8988T (cell line): ENCODE measurements at places on chromosomes 4 and X.

- no peak for DNase-seq
These were observed 24.8 kb upstream of the GATB start for GRCh38 chr4:151785484-151786157.

DNA sequence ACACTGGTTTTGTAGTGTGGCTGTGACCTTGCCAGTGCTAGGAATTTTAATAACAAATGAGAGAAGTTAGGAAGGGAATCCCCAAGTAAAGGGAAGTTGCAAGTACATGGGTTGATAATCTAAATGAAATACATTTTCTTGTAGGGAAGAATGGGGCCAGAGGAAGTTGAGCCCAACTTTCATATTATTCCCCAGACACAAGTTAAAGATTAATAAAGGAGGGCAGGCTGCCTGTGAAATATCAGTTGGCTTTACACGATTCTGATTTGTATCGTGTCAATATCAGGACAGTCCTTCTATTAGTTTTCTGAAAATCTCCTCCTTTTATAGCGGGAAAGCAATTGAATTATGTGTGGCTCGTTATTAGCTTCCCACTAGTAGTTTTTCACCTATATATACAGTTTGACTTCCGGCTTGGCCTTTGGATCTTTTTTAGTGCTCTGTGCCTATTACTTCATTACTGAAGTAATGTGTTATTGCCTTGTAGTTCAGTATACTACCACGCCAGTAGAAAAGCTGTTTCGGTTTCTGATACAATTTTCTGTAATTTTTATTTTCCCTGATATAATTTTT lies 1.7 kb downstream of the PDLIM5 start:
- DNase-seq, result no peak

DNA sequence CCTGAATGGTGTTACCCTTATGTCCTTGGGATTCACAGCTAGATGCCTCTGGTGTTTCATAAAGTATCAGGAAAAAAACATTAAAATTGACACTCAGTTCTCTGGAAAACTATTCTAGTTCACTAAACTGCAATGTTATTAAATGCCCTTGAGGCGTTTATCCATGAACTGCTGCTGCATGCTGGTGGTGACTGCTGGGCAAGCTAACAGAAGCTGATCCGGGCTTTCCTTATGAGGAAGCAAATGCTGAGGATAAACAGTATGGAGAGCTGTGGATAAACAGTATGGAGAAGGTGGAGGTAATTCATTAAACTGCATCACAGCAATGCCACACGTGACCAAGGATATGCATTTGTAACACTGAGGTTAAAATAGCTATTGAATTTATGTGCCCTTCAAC lies 227.0 kb downstream of the NR3C2 start:
- DNase-seq, result no peak

- DNase-seq, result no peak
These were observed 91.9 kb downstream of the GPC4 start for GRCh38 chrX:133323431-133323830.

DNA sequence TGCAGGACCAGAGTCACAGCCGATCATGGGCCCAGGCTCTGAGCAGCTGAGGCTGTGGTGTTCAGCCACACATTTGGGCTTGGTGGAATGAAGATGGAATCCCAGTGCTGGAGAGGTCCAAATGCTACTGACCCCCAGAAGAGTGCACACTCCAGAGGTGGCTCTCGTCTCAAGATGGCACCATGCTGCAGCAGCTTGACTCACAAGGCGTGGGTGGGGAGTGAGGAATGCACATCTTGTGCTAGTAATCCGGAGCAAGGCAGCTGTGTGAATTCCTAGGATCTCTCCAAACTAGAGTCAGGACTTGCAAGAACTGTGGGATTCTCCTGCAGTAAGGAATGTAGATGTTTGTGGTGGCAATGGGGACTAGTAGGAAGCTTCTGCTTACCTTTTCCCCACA lies 28.7 kb downstream of the RAB28 start:
- DNase-seq, result no peak

GRCh38 chr4:39259571-39260330 lies 77.4 kb downstream of the WDR19 start:
- no peak for DNase-seq

- DNase-seq, result no peak
These were observed 113.6 kb downstream of the MID1 start for GRCh38 chrX:10506781-10507180.

DNA sequence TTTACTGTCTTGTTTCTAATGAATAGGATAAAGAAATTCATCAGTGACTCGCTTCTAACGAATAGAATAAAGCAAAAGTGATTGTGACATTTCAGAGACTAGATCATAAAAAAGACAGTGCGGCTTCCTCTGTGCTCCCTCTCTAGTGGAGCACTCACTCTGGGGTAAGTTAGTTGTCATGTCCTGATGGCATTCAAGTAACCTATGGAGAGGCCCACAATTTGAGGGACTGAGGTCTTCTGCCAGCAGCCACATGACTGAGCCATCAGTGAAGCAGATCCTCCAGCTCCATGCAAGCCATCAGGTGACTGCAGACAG lies 72.4 kb downstream of the YIPF6 start:
- no peak for DNase-seq

GRCh38 chr4:182562350-182562749 lies 319.1 kb downstream of the TENM3 start:
- DNase-seq, result no peak

DNA sequence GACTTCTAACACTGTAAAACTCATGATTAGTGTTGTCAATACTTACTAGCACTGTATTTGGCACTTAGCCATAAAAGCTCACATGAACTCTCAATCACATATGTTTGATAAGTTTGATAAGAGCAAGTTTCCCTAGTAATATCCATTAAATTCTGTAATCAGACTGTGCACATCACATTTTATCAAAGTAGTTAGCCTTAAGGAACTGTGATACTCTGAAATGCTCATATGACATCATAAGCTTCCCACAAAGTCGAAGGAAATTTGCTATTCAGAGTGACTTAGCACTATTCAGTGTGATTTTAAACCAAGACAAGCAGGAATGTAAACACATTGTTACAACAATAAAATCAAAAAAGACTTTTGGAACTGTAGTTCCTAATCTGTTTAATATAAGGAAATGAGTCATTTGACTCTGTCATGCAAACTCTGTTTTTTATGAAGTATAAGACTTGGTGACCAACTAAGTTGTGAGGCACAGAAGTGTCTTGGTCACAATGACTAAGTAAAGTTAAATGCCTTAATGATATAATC lies 6.7 kb downstream of the SLC7A11 start:
- DNase-seq, result no peak

DNA sequence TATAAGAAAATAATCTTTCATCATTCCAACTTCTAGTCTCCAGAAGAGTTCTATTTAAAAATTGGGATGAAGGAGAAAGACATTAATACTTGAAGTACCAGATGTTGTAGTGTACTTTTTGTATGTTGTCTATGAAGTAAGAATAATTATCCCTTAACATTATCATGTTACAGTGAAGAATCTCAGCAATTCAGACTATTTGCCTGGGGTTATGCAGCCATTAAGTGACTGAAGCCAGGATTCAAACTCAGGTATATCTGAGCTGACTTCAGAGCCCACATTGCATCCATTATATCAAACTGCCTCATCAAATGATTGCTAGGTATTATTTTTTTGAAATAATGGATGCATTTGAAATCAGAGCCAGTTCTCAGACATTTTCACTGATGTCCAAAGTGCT lies 76.1 kb upstream of the FHDC1 start:
- DNase-seq, result no peak

DNA sequence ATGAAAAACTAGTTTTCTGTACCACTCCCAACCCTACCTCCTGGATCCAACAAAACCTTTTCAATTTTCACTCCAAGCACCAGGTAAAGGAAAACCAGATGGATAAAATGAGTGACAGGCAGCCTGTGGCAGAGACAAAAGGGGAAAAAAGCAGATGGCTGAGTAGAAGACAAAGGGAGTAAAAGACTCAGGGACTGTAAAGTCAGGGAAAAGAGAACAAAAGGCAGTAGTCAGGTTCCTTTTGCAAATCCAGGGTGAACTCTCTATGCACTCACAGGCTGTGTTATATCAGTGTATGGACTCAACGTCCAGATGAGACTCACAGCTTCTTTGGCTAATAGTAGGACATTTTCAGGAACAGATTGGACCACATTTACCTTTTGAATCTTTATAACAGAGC lies 54.2 kb downstream of the QRFPR start:
- DNase-seq, result no peak

GRCh38 chr4:48270523-48270897 lies 872 bp upstream of the TEC start:
- no peak for DNase-seq

DNA sequence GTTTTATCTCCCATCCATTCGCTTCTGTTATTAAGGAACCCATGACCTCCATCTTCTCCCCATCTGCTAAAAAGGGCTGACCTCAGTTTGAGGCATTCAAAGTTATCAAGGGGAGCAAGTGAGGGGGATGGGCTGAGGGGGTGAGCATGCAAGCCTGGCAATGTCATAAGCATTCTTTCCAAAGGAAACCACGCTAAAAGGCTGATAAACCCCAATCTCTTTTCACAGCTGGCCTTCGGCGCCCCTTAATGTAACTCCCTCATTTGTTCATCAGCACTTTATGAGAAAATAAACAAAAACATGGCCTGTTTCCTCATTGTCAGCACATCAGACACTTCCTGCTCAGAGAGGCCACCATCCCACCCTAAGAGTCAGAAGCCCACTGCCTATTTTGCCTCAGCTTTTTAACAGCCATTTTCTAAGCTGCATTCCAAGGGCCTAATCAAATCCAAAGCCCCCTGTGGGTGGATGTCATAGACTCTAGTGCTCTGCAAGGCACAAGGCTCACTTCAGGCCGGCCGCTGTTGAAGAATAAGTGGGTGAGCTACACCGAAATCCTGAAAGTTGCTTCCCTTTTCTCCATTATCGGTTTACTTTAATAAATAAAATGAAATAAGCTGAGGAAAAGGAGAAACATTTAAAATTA lies 92.0 kb upstream of the SRD5A3 start:
- DNase-seq, result no peak

DNA sequence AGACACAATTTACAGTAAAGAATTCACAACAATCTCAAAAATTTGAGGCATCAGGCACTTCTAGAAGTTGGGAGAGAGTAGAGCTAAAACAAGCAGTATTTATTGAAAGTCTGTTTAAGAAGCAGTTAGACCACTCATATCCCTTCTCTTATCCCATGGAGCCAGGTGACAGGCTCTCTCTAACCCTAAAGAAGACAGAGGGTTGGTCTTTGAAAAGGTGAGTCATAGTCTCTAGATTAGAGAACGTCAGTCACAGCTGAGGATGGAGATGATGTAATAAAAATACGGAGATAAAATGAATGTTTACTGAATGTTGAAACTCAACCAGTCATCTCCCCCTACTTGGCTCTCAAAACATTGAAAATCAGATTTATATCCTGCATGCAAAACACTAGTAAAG lies 223.8 kb downstream of the CHIC2 start:
- no peak for DNase-seq

DNA sequence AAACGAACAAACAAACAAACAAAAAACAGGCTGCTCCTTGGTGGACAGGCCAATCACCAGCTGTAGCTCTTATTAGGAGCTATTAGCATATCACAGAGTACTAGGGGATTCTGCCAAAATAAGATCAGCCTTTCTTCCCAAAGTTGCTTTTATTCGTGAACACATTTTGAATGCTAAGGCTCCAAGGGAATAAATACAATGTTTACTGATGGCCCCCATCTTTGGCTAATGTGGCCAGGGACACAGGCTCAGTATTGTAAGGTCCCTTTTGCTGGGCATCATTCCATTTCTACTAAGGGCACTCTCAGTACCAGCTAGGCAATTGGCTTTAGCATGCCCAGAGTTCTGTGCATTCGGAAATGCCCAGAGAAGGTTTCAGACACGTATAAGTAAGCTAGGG lies 84.3 kb downstream of the GPC4 start:
- no peak for DNase-seq

DNA sequence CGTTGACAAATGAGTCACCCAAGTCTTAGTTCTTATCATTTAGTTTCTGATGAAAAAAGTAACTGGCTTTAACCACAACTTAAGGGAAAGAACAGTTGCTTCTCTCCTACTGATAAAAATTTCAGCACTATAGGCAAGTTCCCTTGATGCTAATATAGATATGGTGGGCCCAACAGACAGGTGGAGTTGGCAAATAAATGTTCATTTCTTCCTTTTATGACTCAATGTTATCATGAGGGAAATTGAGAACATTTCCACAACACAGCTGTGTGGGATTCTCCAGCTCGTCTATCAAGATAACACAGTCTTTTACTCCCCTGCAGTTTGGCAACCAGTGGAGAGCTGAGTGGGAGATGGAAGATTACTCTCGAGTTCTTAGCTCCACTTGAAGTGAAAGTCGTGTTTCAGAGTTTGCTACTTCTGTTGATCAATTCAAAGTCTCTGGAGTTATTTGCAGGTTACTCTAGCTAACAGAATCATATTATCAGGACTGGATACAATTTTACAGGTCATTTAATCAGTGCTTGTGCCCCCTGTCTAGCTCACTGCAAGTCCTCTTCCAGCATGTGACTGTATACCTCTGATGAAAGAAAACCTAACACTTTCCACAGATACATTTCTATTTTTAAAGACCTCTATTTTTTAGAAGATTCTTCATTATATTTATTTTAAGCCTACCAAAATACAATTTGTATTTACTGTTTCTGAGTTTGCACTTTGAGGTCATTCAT lies 270.6 kb upstream of the GK2 start:
- no peak for DNase-seq

DNA sequence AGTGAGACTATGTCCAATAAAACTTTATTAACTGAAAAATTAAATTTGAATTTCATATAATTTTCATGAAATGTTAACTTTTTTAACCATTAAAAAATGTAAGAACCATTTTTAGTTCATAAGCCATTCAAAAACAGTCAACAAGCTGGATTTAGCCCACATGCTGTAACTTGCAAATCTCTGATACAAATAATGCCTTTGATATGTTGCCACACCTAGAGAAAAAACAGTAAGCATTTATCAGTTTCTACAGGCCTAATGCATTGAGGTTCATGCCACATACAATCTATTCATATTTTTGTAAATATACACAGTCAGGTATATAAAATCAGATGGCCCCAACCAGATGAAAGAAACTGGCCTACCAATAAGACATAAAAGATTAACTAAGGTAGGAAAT lies 52.8 kb downstream of the LCORL start:
- no peak for DNase-seq

DNA sequence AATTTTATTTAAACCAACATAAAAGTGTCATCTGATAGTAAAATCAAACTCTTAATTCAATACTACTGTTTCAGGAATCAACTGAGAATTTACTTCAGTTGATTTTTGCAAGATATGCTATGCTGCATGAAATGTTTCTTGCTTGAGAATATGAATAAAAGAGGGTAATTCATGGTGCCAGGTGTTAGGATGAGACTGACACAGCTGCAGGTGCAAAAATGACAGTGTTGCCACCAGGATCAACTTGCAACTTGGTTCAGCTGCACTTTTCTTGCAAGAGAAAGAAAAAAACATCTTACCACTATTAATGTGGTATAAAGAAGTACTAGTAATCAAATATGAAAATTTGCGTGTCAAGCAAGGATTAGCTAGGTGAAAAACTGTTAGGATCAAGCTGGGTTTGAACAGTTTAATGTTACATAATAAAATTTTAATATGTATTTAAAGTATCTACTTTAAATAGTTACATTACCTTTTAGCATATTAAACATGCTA lies 49.7 kb downstream of the CHIC2 start:
- no peak for DNase-seq
